ENCODE measurements at places on chromosomes 16 and 17.

- DNase-seq = no peak
Measured at GRCh38 chr17:62882878-62883277, 74.8 kb upstream of the MARCHF10 start.

DNA sequence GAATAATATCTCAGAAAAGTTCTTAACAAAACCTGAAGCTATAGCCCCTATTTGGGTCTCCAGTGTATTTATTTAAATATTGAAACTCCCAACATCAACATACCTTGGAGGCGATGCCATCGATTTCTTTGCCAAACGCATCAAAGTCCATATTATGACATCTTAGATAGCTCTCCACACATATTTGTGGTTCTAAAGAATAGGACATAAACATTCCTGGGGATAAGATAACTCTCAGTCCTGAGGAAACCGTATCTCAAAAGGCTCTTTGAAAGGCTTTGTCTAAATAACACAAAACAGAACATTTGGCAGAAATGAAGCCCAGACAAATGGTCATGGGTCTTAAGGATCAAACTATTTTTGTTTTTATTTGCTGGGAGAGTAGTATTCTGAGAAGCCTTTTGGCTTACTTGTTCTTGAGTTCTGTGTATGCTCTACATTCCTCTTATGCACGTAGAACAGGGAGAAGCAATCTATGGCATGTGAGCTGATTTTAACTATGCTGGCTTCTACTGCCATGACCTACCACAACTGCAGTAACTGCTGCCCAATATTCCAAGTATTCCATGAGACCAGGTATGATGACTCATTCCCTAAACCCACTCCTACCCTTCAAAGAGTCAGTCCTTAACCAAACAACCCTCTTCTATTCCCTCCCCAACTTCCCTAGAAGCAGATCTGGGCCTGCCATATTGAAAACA, 279.0 kb upstream of the ZFHX3 start:
- no peak for DNase-seq

DNA sequence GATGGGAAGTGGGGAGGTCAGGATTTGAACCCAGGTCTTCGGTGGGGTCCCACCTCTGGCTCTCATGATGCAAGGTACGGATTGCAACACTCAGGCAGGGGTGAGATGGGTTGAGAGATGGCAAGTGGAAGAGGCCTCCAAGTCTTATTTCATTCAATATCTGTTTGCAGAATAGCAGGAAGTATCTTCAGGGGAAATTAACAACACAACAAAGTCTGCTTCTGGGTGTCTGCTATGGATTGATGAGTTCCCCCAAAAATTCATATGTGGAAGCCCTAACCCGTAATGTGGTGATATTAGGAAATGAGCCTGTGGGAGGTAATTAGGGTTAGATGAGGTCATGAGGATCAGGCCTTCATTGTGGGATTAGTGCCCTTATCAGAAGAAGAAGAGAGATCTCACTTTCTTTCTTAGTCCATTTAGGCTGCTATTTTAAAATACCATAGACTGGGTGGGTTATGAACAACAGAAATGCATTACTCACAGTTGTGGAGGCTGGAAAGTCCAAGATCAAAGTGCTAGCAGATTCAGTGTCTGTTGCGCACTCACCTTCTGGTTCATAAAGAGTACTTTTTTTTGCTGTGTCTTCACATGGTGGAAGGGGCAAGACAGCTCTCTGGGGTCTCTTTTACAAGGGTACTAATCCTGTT, 4.4 kb upstream of the CD300H start:
- DNase-seq = no peak

- no peak for DNase-seq
Measured at GRCh38 chr17:65529761-65530522, 31.5 kb downstream of the AXIN2 start.

DNA sequence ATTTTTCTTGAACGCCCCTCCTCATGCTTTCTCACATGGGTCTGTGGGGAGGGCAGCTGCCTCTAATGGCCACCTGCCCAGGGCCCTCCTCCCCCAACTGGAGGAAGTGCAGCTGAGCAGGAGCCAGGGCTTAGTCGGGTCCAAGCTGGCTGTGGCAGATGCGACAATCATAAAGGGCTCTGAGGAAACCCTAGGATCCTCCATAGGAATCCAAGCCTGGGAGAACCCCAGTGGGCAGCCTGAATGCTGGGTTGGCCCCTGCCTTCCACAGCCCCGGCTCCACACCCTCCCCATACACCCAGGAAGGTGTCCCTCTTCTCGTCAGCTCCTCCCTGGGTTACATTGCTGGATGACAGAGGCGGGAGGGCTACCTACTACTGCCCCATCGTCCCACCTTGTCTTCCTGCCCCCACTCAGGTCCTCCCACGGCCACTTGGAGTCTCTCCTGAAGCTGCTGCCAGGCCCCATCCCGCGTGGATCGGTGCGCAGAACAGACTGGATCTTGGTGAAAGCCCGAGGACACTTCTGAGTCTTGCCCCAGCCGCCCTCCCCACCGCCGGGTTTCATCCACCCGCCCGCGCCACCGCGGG, 15.6 kb upstream of the CBFB start:
- DNase-seq = no peak

All from NCI-H2081 (cell line).